ENCODE measurements at places on chromosomes 5 and 9. TPM values are rescaled to one million over a fixed set of nuclear protein-coding genes. Genes with fewer than 3 reads are reported as not detected.

The SLC36A3 gene
- total RNA-seq: not detected

The RNF208 gene
- total RNA-seq: 5.3 TPM

The PCDHB7 gene
- 0.63 TPM for total RNA-seq

The NUP214 gene
- total RNA-seq: 29.9 TPM

The FOXD4 gene
- total RNA-seq: not detected

The NRARP gene
- total RNA-seq: 0.38 TPM

The PTTG1 gene
- total RNA-seq: 441 TPM

The ATOSB gene
- total RNA-seq: 24.0 TPM

The NOXA1 gene
- 0.33 TPM for total RNA-seq

The TRPM3 gene
- 0.63 TPM for total RNA-seq

The DTWD2 gene
- 6.4 TPM for total RNA-seq

The CCDC152 gene
- total RNA-seq: 0.25 TPM

The MYMK gene
- not detected for total RNA-seq

The PCDHA10 gene
- 0.13 TPM for total RNA-seq

The PTGES gene
- total RNA-seq: 5.1 TPM

The FBP2 gene
- total RNA-seq: not detected

Data from mesangial cell (primary cell).